ENCODE measurements at places on chromosomes 6 and 20. TPM values are rescaled to one million over a fixed set of nuclear protein-coding genes. Genes with fewer than 3 reads are reported as not detected.

C4B gene
- 5.3 TPM for total RNA-seq

C2 gene
- total RNA-seq, result 1.2 TPM

WFDC11 gene
- total RNA-seq, result not detected

CASS4 gene
- 0.14 TPM for total RNA-seq

DNA sequence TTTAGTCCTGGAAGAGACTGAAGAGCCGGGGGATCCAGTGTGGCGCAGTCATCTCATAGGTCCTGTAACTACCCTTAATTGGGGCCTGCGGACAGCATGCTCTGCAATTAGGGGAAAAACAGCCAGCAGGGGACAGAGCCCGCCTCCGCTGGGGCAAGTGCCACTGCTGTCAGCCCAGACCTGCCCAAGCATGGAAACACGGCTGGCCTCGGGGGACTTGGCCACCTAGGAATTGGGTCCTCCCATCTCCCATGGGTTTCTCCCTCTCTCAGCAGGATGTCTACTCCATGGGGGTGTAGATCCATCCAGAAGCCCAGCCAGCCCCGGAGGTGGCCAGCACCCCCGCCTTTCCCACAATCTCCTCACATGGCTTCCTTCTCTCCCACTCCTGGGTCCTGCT, 3.6 kb downstream of the GHRH start:
- DNase-seq, result no peak

DNA sequence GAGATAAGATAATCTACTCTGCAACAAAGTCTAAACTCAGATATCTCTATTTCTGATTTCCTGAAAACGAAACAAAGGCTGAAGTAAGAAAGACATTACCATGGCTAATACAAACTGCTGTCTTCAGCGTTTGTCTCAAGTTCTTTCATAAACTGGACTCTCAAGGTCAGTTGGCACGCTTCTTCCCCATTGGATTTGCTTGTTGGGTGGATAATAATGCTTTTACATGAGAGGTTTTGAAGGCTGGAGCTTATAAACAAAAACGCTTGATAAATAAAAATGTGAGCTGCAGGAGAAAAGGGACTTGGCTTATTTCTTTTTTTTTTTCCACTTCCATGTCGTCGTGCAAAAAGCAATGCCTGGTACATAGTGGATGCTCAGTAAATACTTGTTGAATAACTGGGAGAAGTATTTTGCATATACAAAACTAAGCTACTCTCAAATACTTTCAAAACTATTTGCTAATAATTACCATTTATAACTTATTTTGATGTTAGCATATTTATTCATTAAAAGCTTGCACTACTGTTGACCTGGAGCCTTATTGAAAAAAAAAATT, 65.7 kb upstream of the EEF1A1 start:
- DNase-seq, result no peak

GRCh38 chr6:153183925-153184324, 52.8 kb upstream of the RGS17 start:
- DNase-seq, result no peak

- DNase-seq, result no peak
These were observed 3.1 kb downstream of the CHMP4B start for GRCh38 chr20:33814238-33814712.

DNA sequence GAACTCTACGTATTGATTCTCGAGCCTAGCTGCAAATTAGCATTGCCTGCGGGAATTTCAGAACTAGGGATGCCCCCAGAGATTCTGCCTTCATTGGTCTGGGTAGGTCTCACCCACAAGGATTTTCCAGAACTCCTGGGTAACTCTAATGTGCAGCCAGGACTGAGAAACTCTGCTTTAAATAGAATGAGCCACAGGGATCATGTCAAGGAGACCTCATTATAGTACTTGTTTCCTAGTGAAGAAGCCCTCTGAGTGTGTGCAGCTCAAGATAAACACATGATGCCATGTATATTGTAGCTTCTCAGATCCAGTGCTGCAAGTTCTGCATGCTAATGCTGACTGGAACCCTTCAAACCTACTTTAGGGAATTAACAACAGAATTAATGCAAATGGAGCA, 179.2 kb downstream of the PHACTR1 start:
- no peak for DNase-seq

DNA sequence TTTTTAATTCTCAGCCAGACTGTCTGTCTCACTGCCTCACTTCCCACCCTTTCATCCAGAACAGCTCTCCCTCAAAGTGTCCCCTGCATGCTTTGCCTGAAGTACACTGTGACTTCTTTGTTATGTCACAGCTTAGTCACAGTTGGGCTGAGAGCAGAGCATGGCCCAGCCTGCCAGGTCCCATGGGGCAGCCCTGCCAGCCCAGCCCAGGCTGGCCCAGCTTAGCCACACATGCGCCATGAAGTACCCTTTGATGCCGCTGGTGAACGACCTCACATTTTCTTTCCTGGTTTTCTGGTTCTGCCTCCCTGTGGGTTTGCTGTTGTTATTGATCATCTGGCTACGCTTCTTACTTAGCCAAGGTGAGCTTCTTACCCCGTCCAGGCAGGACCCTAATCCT, at the start of gene ADIG:
TSS of gene ADIG (plus strand) at position 185 of the 400 bp plus-strand sequence. CDS start at position 239, 54 bp downstream.
- no peak for DNase-seq

- DNase-seq, result peak; percentile 28
These were observed 637.6 kb downstream of the RNF144B start for GRCh38 chr6:19024737-19025136.

DNA sequence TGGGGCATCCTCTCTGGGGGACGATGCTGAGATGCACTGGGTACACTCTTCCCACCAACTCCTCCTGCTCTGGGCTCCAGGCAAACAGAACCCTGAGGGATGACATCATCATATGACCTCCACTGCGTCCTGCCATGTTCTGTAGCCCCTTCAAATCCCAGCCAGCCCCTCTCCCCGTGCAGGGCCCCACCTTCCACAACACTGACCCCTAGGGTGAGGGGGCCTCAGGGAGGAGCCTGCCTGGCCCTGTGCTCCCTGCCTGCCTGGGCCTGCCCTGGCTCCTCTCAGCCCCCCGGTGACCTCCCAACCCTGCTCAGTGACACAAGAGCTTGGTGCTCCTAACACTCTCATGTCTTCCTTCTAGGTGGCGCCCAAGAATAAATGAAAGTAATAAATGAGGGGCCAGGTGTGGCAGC, 9.6 kb upstream of the SPDEF start:
- DNase-seq, result no peak

DNA sequence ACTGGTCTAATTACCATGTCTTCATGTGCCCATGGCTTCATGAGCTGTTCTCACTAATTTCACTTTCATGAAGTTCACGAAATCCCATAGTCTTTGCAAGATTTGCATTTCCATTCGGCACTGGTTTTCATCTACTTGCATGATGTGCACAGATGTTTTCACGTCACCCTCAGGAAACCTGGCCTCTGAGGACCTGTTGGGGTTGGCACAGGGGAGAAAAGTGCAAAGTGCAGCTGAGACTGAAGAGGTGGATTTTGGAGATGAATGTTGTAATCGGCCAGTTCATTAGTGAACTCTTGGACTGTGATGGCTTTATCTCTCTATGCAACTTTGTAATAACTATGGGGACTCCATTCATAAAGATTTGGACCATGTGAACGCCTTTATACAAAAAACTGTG, 80.2 kb upstream of the SULF2 start:
- no peak for DNase-seq

- no peak for DNase-seq
These were observed 175.9 kb upstream of the SCGN start for GRCh38 chr6:25476126-25476525.

GRCh38 chr20:48855046-48855445, 27.2 kb upstream of the PREX1 start:
- no peak for DNase-seq

DNA sequence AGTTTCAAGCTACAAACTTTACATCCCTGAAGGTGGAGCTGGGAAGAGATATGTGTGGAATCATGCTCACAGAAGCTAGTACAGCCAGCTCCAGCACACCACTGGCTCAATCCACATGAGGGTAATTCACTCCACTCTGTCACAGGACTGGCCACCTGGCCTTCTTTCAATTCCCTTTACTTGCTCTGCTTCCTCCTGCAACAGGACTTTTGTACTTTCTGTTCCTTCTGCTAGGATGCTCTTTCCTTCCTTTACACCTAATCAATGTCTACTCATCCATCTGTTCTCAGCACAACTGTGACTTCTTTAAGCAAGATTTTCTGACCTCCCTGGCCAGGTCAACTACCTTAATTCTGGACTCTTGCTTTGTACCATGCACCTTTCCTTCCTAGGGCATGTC, 39.4 kb upstream of the MYB start:
- no peak for DNase-seq

- DNase-seq, result no peak
These were observed 96.2 kb upstream of the RNF217 start for GRCh38 chr6:124866040-124866439.

- no peak for DNase-seq
These were observed 218.2 kb downstream of the C6orf118 start for GRCh38 chr6:165091121-165091785.

DNA sequence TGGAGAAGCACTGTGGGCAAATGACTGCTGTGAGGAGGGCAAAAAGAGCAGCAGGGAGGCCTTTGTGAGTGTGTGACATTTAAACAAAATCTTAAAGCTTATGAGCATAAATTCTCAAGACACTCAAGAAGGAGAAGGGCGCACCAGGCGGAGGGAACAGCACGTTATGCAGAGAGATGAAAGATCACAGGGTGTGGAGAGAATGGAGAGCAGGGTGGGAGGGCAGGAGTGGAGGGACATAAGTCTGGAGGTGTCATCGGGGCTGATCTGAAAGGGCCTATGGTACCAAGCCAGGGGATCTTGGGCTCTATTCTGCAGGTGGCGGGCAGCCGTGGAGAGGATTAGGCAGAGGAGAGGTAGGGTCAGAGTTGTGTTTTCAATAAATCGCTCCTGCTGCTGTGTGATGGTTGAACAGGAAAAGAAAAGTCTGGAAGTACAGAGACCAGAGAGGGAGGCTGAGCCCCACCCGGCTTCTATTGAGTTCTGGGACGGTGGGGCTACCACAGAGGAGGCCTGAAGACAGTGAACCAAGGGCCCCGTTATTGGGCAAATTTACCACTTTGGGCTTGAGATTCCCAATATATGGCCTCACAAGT, 24.3 kb upstream of the DLGAP4 start:
- no peak for DNase-seq

DNA sequence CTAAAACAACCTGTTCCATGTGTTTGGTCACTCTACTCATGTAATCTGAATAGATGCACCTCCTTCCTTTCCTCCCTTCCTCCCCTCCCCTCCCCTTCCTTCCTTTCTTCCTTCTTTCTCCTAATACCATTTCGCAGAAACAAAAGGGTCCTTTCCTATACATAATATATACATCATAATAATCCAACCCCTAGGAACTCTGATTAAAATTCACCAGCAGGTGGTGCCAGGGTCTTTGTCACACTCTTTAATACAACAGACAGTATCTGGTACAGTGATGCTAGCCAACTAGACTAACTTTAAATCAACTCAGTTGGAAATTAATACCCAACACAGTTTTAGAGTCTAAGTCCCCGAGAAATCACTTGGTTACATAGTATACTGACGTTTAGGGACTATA, 181.2 kb upstream of the SHLD1 start:
- peak; percentile 7 for DNase-seq

GRCh38 chr6:10610289-10610688, 84.1 kb downstream of the C6orf52 start:
- no peak for DNase-seq

GRCh38 chr6:79949233-79949632, 1.9 kb upstream of the ELOVL4 start:
- peak; percentile 46 for DNase-seq

DNA sequence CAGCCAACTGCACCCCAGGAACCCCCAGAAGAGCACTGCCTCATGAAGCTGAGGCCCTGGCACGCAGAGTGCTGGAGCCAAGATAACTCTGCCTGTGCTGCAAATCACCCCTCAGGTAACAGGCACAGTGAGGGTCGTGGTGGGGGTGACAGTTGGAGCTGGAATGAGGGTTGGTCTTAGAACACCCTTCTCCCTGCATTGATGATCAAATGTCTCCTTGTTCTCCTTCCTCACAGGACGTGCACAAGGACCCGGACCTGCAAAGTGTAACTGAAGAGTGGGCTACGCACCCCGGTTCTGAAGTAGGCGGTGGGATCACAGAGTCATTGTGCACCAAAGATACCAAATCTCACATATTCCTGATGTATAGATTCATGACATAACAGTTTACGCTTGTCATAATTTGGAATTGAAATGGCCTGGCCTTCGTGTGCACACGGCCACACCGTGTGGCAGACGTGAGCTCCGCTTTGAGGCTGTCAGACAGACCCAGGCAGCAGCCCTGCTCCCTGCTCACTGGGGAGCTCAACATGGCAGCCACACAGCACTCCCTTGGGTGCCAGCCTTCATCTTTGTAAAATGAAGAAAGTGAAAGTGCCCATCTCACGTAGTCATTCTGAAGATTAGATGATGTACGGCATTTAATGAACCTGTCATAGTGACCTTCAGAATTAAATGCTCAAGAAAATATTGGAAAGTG, 8.8 kb downstream of the THBS2 start:
- no peak for DNase-seq

DNA sequence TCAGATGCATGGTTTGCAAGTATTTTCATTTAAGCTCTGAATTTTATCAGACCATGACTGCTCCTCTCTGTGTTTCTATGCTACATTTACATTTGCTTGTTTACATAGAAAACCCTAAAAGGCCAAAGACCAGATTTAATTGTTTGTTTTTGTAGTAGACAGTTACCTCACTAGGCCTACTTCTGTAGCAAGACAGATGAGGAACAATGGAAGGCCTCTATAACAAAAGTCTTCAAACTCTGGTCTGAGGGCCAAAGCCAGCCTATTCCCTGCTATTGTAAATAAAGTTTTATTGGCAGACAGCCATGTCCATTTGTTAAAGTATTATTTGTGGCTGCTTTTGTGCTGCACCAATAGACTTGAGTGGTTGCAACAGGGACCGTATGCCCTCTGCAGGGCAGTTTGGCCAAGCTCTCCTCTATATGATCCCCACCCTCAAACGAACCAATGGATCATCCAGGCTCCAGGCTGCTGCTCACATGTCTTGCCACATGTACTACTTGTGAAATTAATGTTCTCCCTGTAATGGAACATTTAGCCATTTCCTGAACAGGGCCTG, 182.0 kb downstream of the DOK5 start:
- DNase-seq, result no peak

DNA sequence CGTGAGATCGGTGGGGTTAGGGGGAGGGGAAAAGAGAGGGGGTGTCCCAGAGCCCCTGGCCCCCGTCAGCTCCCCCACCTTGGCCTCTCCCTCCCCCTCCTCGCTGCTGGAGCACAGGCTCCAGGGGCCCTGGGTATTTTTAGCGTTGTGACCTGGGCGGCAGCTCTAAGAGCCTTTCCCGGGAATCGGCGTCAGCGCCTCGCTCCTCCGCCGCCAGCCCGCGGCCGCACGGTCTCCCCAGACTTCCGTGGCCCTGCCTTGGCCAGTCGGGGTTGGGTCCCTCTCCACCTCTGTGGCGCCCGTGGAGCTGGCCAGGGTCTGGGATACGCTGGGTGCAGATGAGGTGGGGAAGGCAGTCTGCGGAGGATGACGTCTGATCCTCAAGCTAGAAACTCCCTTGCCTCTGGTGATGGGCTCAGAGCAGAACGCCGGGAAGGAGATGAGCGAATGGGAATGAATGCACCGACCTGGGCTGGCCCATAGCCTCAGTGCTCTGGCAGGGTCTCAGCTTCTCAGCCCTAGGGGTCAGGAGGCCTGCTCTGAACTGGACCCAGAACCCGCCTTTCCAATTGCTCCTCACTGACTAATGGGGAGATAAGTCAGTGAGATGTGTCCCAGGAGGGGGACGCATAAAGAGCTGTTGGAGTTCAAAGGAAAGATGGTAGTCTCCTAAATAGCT, 883 bp upstream of the DBNDD2 start:
- no peak for DNase-seq

Measured in neural crest cell (in vitro differentiated cells).